ENCODE measurements at places on chromosomes 2 and 18.

GRCh38 chr2:228767196-228767595, 503.9 kb downstream of the PID1 start:
- DNase-seq = no peak

DNA sequence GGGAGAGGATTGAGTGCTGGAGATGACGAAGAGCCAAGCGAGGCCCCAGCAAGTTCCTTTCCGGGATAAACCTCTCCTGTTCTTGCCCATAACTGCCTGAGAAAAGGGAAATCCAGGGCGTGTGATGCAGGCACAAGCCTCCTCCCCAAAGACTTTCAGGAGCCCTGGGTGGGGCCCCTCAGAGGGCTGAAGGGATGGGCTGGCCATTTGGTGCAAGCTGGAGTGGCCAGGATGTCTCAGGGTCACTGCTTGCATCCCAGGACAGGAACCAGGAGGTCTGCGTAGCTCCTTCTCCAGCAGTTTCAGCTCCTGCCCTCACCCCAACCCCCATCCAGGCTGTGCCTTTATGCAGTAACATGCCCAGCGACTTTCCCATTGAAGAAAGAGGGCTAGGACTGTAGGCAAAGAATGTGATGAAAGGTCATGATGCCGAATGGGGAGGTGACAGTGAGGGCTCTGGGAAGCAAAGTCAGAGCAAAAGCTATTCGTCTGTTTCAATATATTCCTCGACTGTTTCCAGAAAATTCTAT, 80.2 kb downstream of the PXDN start:
- DNase-seq = no peak

GRCh38 chr2:162301151-162301804, 17.2 kb downstream of the IFIH1 start:
- DNase-seq = peak; percentile 46

DNA sequence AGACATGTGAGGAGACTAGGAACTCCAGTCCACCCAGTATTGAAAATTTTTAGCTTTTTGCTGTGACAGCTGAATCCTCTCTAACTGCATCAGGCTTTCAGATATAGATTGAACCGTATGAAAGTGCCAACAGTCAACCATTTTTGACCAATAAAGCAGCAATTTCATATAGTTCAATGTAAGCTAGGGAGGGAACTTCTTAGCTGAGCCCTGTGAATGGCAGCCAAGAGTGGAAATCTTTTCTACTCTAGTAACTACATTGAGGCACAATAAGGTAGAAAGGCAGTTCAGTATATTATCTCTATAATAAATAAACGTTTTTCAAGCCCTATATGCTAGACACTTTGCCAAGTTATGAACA, 96.3 kb upstream of the TANK start:
- no peak for DNase-seq

DNA sequence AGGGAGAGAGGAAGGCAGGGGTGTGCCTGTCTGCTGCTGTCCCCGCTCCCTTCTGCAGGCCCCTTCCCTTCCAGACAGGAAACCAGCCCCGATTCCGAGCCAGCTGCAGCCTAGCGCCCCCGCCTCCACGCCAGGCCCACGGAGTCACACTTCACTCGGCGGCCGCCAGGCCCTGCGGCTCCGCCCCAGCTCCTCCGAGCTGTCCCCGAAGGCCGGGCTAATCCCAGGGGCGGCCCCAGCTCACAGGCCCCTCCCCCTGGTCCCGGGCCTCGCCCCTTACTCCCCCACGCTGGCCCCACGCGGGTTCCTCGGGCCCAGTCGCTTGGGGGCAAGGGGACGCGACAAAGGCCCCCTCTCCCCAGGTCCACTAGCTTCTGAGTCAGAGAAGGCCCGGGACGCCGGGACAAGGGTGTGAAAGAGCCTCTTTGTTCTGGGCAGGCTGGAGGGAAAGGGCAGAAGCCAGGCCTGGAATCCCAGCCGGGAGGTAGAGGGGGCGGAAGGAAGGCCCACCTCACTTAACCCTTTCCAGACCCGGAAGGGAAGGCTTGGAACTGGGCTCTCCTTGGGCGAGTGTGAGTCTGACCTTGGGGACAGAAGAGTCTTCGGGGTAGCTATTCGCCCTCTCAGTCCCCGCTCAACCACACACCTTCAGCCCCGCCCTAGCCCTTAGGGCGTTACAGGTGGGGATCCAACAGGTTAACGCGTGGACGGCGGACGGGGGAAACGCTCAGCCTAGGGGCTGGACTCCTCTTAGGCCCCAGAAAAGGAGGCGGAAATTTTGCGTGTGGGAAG, 1.2 kb downstream of the RTKN start:
- DNase-seq = peak; percentile 56

DNA sequence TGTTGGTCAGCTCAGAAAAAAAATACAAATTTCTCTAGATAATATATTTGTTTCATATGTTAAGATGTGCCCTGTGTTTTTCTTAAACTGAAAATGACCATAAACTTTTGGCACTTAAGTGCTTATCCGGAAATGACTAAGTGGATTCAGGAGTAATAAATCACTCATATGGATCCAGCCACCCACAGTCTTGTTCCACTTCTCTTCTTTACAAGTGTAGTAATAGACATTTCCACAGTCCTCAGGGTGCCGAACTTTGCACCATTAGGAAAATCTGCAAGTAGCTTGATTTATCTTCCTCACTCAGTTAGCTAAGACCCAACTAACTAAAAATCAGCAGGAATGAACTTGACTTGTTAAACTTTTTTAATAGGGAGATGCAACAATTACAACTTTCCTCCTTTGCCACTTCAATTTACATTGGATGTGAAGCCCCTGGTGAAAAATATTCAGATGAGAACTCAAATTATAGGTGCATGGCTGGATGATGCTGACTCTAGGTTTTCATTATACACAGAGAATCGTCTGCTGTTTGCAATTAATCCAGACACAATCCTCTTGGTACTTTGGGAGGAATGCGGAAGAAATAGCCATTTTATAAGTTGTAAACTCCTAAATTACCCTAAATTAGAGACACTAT, 322.5 kb downstream of the ARHGAP15 start:
- DNase-seq = no peak

GRCh38 chr18:48919547-48919946, 31.2 kb downstream of the SMAD7 start:
- DNase-seq = no peak

DNA sequence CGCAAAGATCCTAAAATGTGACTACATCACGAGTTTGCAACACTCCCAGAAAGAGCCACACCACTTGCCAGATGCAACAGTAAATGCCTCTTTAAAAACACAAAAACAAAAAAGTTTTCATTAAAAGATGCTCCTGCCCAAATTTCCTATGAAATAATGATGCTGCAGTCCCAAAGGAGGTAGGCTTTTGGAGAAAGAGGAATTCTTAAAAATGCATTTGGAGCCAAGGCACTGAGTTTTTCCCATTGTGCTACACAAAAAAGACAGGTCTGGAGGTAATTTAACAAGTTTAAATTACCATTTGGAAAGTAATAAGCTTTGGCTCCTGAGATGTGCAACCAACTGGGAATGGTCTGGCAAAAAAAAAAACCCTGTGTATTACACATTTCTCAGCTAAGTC, 145.0 kb downstream of the PID1 start:
- DNase-seq = no peak

GRCh38 chr2:124704071-124704925, 679.2 kb downstream of the CNTNAP5 start:
- no peak for DNase-seq

GRCh38 chr2:215904101-215904500, 109.2 kb downstream of the MREG start:
- DNase-seq = no peak
